ENCODE measurements at places on chromosomes 16 and 17. TPM values are rescaled to one million over a fixed set of nuclear protein-coding genes. Genes with fewer than 3 reads are reported as not detected.

Gene OR1F1
- not detected for total RNA-seq

- peaks cover 5% of the 10 kb centered on the region for H3K4me1 ChIP-seq
- H3K27me3 ChIP-seq: peaks cover 52% of the 10 kb centered on the region
- DNase-seq: peak; percentile 57
- no peak overlapping the region for H3K4me3 ChIP-seq
- no peaks in the 10 kb centered on the region for H3K36me3 ChIP-seq
- no peak overlapping the region for H3K27ac ChIP-seq
Observed at GRCh38 chr16:49461517-49461951, 87.9 kb downstream of the C16orf78 start.

DNA sequence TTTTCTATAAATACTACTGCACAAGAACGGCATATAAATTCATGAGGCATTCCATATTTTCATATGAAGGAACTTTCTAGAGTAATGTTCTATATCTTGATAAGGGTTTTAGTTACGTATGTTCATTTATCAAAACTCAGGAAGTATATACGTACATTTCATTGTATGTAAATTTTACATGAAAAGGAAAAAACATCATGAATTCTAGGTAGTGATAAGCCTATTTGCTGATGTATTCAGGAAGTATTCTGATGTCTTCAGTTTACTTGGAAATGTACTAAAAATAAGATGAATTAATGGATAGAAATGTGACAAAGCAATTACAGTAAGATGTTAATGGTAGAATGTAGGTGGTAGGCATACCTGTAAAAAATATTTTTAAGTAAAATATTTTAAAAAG, 4.7 kb downstream of the DGKE start:
- H3K4me3 ChIP-seq: no peak overlapping the region
- H3K4me1 ChIP-seq: peaks cover 8% of the 10 kb centered on the region
- H3K27me3 ChIP-seq: no peaks in the 10 kb centered on the region
- no peak for DNase-seq

DNA sequence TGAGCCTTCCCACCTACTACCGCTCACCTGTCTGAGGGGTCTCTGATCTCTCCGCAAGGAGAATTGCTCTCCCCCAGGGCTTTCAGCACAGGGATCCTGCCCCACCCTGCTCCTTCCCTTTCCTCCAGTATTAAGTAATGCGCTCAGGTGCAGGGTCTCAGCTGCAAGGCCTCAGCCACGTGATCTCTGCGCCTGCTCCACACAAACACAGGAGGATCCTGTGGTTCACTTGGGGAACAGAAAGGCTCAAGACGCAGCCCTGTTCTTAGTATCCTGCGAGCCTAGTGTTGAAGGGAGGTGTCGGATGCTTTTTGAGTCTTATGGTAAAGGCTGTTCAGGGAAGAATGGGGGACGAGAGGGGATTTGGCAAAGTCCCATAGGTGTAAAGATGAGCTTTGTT, 41.6 kb upstream of the GCSH start:
- H3K27me3 ChIP-seq: no peaks in the 10 kb centered on the region
- peaks cover 13% of the 10 kb centered on the region for H3K4me1 ChIP-seq
- H3K27ac ChIP-seq: peak overlapping the region; percentile 33
- no peak for DNase-seq

All from type B pancreatic cell (in vitro differentiated cells).